ENCODE measurements at places on chromosomes 12 and 14.

DNA sequence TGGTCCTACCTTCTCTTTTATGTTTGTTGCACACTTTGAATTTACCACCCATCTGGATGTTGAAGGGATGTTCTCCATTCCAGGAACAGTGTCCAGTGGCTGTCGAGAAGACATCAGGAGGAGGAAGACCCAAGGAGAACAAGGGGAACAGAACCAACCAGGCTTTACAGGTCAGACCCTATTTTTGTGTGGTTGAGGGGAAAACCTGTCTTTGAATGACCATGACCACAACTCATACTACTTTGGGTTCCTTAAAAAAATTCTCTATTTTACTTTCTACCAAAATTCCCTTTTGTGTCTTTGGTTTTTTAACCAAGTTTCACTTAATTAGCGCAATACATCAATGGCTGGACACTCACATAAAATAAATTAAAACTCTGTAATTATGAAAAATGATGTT lies 78.7 kb downstream of the PLXNC1 start:
- DNase-seq = no peak

GRCh38 chr14:87879389-87879788 lies 113.6 kb downstream of the GALC start:
- no peak for DNase-seq

GRCh38 chr12:20778969-20779368 lies 31.5 kb upstream of the SLCO1B3 start:
- no peak for DNase-seq

DNA sequence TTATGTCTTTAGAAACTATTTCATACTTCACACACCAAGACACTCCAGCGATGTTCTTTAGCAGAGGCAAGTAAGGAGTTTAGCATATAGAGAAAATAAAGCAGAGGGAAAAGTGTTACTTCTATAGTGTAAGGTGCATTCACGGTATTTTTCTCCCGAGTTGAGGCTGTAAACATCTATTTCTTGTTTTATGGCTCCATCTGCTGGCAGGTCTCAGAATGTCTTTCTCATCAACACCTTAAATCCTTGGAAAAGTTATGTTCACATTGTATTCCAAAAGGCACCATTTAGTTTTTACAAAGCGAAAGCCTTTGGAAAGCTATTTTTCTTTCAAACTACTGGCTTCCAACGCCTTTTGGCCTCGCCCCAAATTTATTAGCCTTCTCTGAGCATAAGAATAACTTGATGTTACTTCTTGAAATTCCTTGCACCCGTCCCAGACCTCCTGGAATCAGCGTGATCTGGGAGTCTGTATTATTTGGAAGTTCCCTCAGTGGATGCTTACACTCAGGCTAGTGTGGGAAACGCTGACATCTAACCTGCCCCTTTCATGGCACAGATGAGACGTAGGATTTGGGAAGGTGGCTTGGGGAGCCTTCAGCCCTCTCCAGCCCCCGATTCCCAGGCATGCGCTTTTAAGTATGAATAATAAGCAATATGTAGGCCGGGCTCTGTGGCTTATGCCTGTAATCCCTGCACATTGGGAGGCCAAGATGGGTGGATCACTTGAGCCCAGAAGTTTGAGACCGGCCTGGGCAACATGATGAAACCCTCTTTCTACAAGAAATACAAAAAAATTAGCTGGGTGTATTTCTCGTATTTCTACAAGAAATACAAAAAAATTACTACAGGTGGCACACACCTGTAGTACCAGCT lies 1.9 kb upstream of the PIWIL1 start:
- peak; percentile 12 for DNase-seq

GRCh38 chr14:100791995-100792394 lies 33.9 kb upstream of the MEG3 start:
- no peak for DNase-seq

GRCh38 chr12:123393747-123394146 lies 9.8 kb downstream of the KMT5A start:
- DNase-seq = no peak

- DNase-seq = no peak
These were observed 101.2 kb upstream of the SLC16A7 start for GRCh38 chr12:59494617-59495016.

GRCh38 chr12:53626702-53627169 lies 554 bp upstream of the ATF7 start:
- no peak for DNase-seq

DNA sequence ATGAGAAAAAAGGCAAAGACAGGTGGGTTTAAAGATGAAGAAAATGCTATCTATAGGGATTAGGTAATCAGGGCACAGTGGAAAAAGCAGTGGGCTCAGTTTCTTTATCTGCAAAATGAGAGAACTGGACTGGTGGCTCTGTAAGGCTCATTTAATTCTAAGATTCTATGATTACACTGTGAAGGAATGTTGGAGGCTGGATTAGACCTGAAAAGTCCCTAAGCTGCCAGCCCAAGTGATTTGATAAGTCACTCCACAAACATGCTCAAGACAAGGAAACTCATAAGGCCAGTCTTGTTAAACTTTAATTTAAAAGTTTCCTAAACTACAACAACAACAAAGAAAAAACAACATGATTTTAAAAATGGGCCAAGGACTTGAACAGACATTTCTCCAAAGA lies 75.1 kb downstream of the DCAF5 start:
- no peak for DNase-seq

DNA sequence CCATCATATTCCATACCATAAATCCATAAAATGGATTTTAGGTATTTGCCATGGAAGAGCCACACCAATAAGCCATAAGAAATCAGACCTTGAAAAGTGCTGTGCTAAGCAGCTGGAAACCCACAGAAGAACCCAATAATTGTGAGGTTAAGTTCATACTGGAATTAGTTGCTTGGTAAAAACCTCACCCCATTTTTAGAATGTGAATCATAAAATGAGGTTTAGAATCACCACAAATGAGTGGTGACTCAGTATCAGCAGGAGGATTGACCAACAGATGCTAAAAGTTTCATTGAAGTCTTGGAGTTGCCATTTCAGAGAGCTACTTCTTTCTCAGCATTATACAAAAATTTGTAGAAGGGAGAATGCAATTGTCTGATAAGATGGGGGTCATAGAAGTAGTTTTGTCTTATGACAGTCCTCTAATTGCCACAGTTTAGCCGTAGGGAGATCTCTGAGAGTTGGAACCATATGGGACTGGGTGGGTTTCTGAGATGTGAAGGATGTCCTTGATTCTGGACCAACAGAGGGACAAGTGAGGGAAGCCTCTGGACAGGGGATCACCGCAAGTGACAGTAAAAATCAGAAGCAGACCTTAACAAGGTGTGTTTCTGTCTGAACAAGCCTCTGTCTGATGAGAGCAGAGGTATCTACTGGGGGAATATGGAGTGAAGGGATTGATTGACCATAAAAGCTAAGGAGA lies 1.4 kb upstream of the STON2 start:
- no peak for DNase-seq

DNA sequence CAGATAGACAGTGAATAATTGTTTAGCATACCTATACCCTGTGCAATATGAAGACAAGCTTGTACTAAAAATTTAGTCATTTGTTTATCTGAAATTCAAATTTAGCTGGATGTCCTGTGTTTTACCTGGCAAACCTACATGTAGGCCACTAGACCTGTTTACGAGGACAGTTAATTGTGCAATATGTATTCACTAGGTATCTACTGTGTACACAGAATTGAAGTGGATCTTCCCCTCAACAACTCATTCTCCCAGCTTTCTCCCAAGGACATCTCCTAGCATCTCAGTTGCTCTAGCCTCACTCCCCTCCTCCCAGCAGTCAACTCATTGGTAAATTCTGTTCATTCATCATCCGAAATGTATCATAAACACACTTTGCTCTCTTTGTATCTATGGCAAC lies 25.3 kb downstream of the AK7 start:
- DNase-seq = no peak

GRCh38 chr14:80946797-80947196 lies 5.3 kb upstream of the CEP128 start:
- DNase-seq = no peak

GRCh38 chr12:41653386-41654326 lies 465.5 kb downstream of the PDZRN4 start:
- no peak for DNase-seq

DNA sequence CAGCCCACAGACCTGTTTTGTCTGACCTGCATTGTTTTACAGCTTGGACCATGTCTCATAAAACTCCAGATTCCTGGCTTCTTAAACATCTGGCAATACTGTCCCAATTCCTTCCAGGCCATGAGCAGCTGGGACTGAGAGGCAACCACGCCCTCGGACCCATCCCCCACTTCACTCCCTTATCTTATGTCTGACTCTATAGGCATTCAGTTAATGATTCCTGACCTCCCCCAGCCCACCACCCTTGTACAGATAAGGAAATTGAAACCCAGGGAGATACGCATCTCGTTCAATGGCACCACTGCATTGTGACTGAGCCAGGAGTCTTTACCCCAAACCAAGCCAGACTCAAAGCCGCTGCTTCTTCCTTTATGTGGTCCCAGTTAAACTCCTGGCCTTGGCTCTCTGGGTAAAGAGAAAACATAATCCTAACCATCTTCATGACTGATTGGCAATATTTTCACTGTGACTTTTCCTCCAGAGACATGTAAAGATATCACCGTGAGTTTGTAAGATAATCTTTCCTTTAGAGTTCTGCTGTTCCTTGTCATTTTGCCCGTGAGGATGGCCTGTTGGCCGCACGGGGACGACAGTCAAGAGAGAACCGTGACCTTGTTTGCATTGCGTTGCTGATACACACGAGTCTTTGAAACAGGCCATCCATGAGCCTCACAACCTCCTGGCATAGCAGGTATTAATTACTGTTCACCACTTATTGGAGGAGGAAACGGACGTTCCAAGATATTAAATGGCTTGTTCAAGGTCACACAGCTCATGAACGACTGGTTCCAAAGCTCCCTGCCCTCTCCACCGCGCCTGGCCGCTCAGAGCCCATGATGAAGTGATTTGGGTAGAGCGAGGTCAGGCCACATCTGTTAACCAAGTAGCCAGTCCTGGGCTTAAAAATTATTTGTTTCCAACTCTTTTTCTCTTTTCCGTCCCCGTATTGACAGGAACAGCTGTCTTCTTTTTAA lies 39.4 kb downstream of the MAP1LC3B2 start:
- DNase-seq = no peak

DNA sequence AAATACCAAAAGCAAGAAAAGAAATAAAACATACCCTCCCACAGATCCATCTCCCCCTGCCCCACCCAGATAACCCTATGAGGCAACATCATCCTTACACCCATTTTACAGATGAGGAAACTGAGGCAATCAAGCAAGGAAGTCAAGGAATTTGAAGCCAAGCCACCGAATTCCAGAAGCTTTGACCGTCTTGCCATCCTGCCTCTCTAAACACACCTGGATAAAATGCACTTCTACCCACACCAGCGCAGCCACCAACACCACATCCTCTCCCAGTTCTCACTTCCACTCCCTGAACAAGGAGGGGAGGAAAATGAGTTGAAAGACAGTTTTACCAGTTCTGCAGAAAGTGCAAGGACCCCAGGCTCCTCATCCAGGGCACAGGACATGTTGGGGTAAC lies 13.6 kb downstream of the CMKLR1 start:
- DNase-seq = no peak

- DNase-seq = no peak
These were observed 145.8 kb downstream of the KIF26A start for GRCh38 chr14:104284107-104284592.

- DNase-seq = no peak
These were observed 170.7 kb downstream of the NOVA1 start for GRCh38 chr14:26427097-26427496.

DNA sequence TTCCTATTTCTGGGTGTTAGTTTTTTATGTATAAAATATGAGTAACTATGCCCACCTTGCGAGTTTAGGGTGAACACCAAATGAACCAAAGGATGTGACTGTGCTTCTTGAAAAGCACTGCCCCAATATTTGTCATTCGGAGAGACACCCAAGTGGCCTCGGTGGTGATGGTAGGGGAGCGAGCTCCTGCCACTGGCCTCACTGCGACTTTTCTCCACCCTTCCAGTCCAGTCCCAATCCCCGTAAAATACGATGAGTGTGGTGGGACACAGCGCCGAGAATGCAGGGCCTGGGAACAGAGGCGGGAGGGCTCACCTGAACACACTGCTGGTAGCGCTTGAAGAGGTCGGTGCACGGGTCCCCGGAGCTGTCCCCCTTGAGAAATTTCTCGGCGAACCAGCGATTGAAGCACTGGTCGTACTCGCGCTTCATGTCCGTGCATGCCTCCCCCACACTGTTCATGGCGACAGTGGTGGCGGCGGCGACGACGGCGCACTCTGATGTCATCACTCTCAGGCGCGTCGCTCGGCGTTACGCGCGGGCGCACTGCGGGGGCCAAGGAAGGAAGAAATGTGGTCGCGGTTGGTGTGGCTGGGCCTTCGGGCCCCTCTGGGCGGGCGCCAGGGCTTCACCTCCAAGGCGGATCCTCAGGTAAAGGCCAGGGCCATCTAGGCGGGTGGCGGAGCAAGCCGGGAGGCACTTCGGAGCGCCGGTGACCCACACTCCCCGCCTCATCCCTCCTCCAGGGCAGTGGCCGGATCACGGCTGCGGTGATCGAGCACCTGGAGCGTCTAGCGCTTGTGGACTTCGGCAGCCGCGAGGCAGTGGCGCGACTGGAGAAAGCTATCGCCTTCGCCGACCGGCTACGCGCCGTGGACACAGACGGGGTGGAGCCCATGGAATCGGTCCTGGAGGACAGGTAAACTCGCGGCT lies at the start of the genes GATC and TRIAP1:
GATC (plus strand) TSS at position 534 of the 933 bp plus-strand sequence; CDS start at position 571, 37 bp downstream.
TRIAP1 (minus strand) TSS at position 474 of the 933 bp plus-strand sequence; CDS start at position 462, 12 bp downstream.
- DNase-seq = peak; percentile 83

DNA sequence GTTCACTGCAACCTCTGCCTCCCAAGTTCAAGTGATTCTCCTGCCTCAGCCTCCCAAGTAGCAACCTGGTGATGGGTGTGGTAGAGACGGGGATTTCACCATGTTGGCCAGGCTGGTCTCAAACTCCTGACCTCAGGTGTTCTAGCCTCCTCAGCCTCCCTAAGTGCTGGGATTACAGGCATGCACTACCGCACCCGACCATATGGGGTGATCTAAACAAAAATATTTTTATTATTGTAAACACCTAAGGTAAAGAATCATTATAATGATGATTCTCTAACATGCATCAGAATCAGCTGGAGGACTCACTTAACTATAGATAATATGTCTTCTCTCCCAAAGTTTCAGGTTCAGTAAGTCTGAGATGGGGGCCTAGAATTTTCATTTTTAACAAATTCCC lies 96.2 kb upstream of the ALG10 start:
- DNase-seq = no peak
